ENCODE measurements at places on chromosomes 5 and 9. TPM values are rescaled to one million over a fixed set of nuclear protein-coding genes. Genes with fewer than 3 reads are reported as not detected.

The SLC6A3 gene
- 1.5 TPM for total RNA-seq

The ARL14EPL gene
- 0.10 TPM for total RNA-seq

The TUSC1 gene
- 6.7 TPM for total RNA-seq

The PRR16 gene
- total RNA-seq = not detected

The HAPLN1 gene
- not detected for total RNA-seq

The GDNF gene
- 0.05 TPM for total RNA-seq

The TRIP13 gene
- 74.5 TPM for total RNA-seq

The SLC27A6 gene
- not detected for total RNA-seq

The GNA14 gene
- total RNA-seq = not detected

The FGD3 gene
- total RNA-seq = 0.18 TPM

The GPR151 gene
- not detected for total RNA-seq

The SLC45A2 gene
- total RNA-seq = not detected

The TNFSF8 gene
- total RNA-seq = not detected

The CDKN2A gene
- total RNA-seq = not detected

The AQP3 gene
- total RNA-seq = 24.4 TPM

The FBXL7 gene
- 1.2 TPM for total RNA-seq

All from A549 treated with dexamethasone at 1 μM for 4 hours (cell line).